ENCODE measurements at places on chromosomes 2 and 18.

GRCh38 chr2:69583321-69583833 is 60.2 kb downstream of the AAK1 start:
- DNase-seq = no peak

- peak; percentile 54 for DNase-seq
Measured at GRCh38 chr2:25341753-25342371, at the start of gene DNMT3A. TSS of gene DNMT3A (minus strand) at chr2:25341925. CDS start at chr2:25313984, 27,941 bp downstream.

- no peak for DNase-seq
Measured at GRCh38 chr18:40653682-40654081, 1301.4 kb upstream of the PIK3C3 start.

GRCh38 chr2:42102591-42103450 is 55.0 kb downstream of the PKDCC start:
- no peak for DNase-seq

DNA sequence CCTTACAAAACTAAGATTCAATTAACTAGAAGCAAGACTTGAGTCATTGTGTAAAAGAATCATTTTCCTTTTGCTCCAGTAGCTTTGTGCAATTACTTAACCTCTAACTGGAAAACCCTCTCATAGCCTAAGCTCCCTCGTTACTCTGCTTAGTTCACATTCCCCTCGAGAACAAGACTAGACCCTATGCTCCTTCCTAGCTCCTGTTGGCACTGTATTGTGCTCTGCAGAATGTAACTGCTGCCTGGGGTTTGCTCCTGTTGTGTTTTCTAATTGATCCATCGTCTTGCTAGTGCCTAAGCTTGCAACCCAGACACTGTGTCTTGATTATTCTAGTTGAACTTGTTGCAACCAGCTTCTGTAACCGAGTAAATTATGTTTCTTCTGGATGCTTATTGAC is 347.0 kb downstream of the ZNF804A start:
- no peak for DNase-seq

GRCh38 chr2:237298151-237299118 is 115.5 kb downstream of the COL6A3 start:
- DNase-seq = no peak

DNA sequence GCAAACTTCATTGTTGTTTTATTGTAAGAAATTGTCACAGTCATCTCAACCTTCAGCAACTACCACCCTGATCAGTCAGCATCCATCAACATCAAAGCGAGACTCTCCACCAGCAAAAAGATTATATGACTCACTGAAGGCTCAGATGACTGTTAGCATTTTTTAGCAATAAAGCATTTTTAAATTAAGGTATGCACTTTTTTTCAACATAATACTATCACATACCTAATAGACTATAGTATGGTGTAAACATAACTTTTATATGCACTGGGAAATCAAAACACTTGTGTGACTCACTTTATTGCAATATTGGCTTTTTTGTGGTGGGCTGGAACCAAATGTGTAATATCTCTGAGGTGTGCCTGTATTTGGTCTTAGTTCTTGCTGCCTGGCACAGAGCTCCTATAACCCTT is 15.6 kb downstream of the SCN1A start:
- no peak for DNase-seq

- no peak for DNase-seq
Measured at GRCh38 chr2:127324635-127325034, 30.7 kb upstream of the ERCC3 start.

DNA sequence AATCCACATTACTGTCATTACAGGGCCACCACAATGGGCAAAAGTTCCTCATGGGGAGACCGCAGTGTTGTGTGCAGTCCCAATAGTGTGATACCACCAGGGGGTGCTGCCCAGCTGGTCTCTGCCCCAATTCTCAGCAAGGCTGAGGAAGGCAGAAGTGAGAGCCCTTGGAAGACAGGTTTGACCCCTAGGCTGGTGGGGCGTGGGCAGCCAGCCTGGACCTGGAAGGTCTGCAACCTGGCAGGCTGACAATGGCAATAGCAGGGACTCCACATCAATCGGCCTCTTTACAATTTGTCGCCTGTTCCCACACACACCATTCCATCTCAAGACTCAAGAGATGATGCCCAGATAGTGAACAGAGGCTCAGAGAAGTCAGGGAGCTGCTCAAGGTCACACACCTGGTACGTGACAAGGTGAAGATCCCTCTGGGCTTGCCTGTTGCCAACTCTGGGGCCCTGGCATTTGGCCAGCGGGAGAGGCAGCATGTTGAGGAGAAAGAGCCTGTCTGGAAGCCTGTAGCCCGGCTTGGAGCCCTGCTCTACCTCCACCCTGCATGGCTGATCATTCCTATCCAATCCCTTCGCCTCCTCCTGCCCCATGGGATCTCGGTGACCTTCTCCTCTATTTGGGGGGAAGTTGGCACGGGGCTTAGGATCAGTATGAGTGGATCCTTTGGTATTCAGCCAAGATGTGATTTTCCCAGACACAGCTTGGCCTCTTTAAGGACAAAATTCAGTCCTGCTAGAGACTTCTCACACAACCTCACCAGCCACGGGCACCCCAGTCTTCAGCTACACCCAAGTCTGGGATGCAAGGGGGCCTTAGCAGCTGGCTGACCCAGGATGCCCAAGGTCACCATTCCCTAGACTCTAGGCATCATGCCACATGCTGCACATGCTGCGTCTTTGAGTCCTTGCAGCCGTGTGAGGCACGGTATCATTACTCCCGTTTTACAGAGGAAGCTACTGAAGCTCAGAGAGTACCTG is 2.9 kb upstream of the ATOH8 start:
- peak; percentile 31 for DNase-seq
